ENCODE measurements at places on chromosomes 3 and 15.

DNA sequence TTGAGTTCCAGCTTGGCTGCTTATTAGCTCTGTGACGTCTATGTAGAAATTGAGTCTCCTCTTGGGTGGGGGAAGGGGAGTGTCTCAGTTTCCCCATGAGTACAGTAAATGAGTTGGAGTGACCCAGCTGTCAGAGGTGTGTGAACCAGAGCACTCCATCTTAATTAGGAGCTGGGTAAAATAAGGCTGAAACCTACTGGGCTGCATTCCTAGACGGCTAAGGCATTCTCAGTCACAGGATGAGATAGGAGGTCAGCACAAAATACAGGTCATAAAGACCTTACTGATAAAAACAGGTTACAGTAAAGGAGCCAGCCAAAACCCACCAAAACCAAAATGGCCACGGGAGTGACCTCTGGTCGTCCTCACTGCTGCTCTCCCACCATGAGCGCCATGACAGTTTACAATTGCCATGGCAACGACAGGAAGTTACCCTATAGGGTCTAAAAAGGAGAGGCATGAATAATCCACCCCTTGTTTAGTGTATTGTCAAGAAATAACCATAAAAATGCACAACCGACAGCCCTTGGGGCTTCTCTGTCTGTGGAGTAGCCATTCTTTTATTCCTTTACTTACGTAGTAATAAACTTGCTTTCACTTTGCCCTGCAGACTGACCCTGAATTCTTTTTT is 222.4 kb downstream of the CACNA2D3 start:
- no peak for DNase-seq

DNA sequence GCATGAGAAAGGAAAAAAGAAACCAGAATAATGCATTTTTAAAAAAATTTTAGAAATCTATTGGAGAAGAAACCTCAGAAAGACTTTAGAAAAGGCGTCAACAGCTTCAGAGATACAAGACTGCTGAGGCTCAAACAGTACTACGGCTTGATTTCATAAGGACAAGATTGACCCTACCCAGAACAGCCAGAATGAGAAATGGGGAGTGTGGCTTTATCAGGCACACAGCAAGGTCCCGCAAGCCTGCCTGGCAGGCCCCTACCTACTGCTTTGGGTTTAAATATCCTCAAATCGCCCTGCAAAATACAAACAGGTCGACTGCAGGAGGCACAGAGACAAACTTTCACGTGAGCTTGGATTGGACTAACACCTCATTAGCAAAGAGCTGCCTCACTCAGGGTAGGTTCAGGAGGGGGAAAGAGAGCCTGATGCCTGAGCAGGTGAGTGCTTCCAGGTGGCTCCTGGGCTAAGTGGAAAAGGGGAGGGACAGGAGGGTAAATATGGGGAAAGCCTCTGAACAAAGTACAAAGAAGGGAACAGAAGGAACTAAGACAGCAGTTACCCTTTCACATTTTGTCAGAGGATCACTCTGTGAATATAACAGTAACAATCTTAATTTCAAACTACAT is 87.5 kb downstream of the RORA start:
- DNase-seq = no peak

DNA sequence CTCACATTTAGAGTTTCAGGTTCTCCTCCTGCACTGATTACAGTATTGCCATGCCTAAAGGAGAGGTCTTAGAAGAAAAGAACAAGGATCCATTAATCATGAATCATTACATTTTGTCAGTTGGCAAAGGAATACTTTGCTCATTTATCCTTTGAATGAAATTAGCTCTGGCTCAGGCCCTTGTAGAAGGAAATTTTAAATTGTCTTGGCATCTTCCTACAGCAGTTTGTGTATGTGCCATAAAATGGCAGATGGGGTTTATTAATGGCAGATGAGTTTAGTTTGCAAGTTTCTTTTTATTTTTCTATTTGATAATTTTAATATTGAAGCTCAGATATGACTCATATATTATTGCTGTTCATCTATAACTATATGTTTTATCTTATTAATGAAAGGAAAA is 181.2 kb upstream of the EPHA3 start:
- no peak for DNase-seq

DNA sequence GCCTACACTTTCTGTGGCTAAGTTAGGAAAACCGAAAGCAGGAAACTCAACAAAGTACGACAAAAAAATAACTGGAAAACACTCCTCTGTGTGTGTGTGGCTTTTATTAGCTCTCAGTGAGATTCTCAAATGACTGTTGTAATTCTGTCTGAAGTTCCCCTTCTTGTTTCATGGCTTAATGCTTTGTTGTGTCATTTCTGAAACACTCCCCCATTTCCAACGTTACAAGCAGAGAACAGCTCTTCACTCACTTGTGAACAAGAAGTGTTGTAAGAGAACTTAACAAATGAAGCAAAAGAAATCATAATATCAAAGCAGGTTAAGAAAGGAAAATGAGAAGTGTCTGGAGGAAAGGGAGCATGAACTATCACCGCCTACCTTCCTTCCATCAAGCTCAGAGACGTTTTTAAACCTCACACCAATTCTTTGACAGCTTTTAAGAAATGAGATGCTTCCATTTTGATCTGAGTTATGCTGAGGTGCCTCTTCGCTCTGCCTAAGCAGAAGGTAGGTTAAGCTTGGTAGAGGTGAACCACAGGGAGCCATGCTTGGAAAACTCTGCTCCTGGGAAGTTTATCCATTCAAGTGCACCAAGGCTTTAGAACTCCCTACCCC is 12.4 kb upstream of the SEC62 start:
- no peak for DNase-seq

DNA sequence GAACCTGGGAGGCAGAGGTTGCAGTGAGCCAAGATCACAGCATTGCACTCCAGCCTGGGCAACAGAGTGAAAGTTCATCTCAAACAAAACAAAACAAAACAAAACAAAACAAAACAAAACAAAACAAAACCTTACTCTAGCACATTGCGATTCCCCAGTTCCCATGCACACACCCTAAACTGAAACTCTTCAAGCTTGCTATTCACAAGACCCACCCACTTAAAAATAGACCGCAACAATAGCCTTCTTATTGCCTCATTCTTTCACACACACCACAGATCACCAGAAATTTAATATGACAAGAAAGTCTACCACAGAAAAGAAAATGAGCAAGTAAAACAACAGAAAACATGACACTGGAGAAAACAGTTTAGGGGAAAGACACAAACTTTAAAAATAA is 598.4 kb downstream of the FHIT start:
- DNase-seq = no peak

- DNase-seq = no peak
Measured at GRCh38 chr15:67009576-67010569, 55.5 kb upstream of the SMAD3 start.

GRCh38 chr3:71579326-71579934 is 4.1 kb downstream of the FOXP1 start:
- no peak for DNase-seq

GRCh38 chr3:194598771-194599557 is 34.3 kb downstream of the TMEM44 start:
- no peak for DNase-seq

- no peak for DNase-seq
Measured at GRCh38 chr3:58520403-58521335, 16.3 kb downstream of the ACOX2 start.

GRCh38 chr3:183264268-183264667 is 11.2 kb downstream of the B3GNT5 start:
- no peak for DNase-seq

GRCh38 chr15:89662893-89663626 is 7.8 kb upstream of the KIF7 start:
- DNase-seq = no peak

- no peak for DNase-seq
Measured at GRCh38 chr15:77497110-77497737, 76.5 kb downstream of the HMG20A start.

GRCh38 chr15:53985562-53985961 is 7.3 kb downstream of the UNC13C start:
- no peak for DNase-seq

DNA sequence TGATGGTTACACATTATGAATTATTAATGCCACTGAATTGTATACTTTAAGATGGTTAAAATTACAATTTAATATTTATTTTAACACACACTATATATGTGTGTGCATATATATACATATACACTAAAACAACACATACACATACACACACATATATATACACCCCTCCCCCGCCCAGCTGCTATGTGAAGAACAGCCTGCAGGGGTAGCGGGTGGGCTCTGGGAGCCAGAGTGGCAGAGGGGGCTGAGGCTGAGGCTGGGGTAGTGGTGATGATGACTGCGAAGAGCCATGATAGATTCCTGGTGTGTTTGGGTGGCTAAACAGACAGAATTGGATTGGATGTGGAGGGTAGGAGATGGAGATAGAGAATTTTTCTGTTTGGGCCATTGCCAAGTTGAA is 39.4 kb upstream of the APEH start:
- no peak for DNase-seq

GRCh38 chr3:14857506-14857905 is 38.7 kb downstream of the FGD5 start:
- no peak for DNase-seq

DNA sequence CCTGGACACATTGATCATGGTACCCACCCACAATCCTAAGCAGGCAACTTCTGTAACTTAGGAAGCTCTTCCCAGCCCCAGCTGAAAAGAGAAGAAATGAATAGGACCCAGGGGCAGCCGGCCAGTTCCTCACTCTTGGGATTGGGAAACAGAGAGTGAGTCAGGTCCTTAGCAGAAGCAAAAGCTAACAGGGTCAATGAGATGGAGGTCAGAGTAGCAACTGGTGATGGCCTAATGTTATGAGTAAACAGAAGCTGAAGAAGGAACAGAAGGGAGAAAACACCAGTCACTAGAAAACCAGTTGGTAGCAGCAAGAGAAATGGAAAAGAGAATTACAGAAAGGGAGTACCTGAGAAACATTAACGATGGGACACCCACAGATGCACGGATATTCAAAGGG is 20.0 kb downstream of the RIOX2 start:
- no peak for DNase-seq

GRCh38 chr15:67755264-67755663 is 70.0 kb upstream of the SKOR1 start:
- no peak for DNase-seq

DNA sequence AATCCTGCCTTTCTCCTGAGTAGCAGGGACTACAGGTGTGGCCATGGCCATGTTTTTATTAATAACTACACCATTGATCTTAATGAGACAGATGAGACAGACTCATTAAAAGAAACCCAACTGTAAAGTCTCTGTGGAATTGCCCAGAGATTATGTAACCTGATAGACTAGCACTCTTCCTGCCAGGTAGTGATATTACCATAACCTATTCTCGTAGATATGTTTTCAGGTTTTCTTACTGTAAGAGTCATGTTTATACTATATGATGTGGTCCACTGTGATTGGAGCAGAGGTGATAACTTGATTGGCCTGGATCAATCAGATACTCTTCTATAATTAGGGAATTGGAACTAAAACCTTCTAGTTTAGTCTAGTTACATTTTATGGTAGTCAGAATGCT is 93.7 kb downstream of the NFKBIZ start:
- no peak for DNase-seq

DNA sequence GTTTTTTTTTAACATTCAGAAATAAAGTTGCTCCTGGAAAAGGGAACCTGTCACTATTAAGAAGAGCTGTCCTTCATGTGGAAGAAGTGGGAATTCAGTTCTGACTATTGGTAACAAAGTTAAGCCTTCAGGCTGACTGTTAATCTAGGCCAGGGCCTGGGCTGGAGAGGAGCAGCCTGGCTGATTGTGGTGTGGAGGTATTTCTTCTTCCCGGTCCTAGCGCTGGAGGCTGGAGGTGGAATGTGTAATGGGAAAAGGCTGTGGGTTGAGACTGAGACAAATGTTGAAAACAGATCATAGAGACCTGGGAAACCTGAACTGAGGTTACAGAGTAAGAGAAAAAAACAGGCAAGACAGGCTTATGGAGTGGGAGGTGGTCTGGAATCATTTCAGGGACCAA is 23.8 kb upstream of the SH3BP5 start:
- no peak for DNase-seq

- DNase-seq = no peak
Measured at GRCh38 chr3:190183121-190183520, 62.4 kb upstream of the P3H2 start.

DNA sequence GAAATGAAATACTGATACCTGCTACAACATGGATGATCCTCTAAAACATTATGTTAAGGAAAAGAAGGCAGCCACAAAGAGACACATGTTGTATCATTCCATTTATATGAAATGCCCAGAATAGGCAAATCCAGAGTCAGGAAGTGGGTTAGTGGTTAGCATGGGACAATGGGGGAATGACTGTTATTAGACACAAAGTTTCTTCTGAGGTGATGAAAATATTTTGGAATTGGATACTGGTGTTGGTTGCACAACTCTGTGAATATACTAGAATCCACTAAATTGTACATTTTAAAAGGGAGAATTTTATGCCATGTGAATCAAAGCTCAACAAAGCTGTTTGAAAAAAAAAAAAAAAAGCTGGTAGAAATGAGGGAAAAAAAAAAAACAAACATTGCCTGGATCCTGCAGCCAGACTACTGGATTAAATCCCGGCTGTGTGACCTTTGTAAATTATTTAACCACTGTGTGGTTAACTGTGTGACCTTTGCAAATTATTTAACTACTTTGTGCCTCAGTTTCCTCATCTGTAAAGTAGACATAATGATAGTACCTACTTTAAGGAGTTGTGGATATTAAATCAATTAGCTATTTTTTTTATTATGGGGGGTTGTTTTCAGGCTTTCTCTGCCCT is 75.6 kb upstream of the PRICKLE2 start:
- no peak for DNase-seq

- DNase-seq = no peak
Measured at GRCh38 chr3:188446014-188446413, 292.1 kb downstream of the LPP start.

- no peak for DNase-seq
Measured at GRCh38 chr3:44561076-44561475, 6.1 kb downstream of the ZKSCAN7 start.

- DNase-seq = no peak
Measured at GRCh38 chr3:152349392-152349791, 80.7 kb downstream of the MBNL1 start.

- no peak for DNase-seq
Measured at GRCh38 chr3:48058091-48058490, 41.9 kb upstream of the MAP4 start.

GRCh38 chr3:188053710-188054380 is 100.1 kb upstream of the LPP start:
- no peak for DNase-seq

All from stimulated activated CD8-positive, alpha-beta memory T cell treated with anti-CD3 and anti-CD28 coated beads, Interleukin-4, amount 100 ng/mL, for 48 hours (primary cell).